Substantia nigra (tissue), 51 donors: ENCODE measurements at places on chromosomes 11 and 22.

DNA sequence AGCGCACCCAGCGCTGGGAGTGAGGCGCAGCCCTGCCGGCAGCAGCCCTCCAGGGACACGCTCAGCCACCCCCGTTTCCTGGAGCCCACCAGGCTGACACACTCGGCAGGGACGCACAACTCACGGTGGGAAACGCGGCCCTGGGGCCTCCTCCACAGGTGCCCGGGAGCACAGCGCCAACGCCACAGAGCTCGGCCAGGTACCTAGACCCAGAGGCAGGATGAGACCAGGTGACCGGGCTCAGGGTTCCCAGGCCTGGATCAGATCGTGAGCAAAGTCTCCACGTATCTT lies 18.0 kb downstream of the TUBGCP6 start:
- no peak for DNase-seq

DNA sequence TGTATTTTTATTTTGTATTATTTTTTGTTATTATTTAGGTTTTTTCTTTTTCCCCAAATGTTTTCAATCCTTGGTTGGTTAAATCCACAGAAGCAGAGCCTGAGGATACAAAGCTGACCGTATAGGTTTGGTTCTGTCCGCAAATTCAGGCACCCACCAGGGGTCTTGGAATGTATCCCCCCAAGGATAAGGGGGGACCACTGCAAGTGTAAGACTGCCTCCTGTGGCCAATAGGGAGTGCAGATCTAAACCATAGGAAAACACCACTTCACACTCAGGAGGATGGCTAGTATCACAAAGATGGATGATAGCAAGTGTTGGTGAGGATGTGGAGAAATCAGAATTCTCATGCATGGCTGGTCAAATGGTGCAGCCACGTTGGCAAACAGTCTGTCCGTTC lies 20.0 kb downstream of the CPT1A start:
- no peak for DNase-seq

DNA sequence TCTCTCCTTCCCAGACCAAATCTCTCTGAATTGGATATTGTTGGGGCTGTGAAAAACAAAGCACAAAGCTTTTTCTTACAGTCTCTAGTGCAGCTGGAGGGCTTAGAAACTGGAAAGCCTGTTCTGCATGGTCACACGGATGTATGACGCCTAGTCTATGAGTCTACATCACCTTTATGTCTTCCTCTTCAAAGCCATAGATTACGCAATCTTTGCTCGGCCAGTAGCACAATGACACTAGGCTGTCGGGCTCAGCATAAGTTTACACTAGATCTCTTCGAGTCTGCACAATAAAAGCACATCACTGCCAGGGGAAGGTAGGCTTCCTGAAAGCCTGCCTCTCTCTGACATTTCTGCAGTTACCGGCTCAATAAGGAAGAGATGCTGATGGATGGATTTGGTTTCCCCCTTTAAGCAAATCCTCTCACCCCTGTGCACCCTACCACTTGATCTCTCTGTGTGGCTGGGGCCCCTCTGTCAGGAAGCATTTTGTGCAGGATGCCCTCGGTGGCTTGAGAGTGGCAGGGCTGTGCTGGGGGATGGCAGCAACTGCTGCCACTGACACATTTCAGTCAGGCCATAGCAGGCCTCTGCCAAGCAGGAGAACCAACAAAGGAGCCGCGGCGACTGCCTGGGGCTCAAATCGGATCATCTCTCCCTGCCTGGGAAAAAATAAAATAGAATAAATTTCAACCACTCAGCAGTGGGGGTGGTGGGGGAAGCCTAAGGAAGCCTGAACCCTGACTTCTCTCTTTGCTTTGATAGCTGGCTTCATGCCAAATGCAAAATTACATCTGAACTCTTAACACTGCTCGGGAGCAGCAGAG lies 1272.8 kb downstream of the LRRC4C start:
- peak; percentile 49 for DNase-seq

- DNase-seq, result peak; percentile 61
These were observed 1.2 kb downstream of the PHLDB1 start for GRCh38 chr11:118608360-118609227.

DNA sequence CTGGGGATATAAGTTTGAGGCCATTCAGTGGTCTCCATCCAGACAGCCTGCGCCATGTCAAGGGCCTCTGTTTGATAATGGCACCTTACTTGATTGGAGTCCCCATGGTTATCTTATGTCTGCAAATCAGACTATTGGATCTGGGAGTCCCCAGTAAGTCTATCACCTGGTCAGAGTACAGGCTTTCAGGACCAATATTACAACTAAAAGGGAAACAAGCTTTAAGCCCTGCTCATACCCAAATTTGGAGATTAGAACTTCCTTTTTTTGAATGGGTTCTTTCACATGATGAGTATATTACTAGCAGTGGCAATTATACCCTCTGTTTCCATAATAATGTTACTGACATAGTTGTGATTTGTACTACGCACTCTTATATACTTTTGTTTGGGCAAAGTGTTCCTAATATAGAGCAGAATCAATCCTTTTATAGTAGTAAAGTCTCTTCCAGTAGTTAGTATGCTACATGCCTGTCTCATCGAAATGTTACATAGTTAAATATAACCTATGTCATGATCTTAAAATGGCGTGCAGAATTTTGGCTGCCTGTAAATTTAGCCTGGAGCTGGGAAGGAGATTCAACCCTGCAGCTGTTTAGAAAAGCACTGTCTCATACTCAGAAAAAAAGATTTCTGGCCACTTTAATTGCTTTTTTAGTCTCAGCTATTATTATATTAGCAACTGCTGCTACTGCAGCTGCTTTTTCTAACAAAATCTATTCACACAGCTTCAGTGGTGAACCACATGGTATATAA lies 4.9 kb downstream of the MS4A15 start:
- no peak for DNase-seq

DNA sequence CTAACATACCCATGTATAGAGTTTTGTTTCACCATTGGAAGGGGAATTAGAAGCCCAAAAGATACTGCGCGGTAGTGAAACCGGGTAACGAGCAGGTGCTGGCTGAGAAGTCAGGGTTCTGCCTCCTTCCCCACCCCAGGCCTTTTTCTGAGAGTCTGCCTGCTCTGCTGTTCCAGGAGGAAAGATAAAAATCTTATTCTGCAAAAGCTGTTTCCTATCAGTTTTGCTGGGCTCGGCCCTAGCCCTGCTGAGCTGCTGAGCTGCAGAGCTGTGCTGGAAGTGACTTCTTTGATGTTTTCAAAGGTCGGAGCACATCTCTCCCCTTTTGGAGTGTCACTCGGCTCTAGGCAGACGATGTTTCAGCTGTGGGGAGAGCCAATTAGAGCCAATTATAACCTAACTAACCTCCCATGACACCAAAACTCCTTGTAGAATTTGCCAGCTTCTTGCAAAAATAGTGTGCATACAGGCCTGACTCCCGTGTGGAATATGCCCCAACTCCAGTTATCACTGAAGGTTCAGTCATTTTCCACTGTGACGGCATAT lies 59.4 kb downstream of the SPATA19 start:
- no peak for DNase-seq

GRCh38 chr22:20962491-20962945 lies 4.5 kb upstream of the AIFM3 start:
- DNase-seq, result no peak

GRCh38 chr11:12222055-12222792 lies 111.8 kb downstream of the MICAL2 start:
- DNase-seq, result no peak

- DNase-seq, result no peak
These were observed 25.4 kb upstream of the GSTP1 start for GRCh38 chr11:67558084-67558772.

DNA sequence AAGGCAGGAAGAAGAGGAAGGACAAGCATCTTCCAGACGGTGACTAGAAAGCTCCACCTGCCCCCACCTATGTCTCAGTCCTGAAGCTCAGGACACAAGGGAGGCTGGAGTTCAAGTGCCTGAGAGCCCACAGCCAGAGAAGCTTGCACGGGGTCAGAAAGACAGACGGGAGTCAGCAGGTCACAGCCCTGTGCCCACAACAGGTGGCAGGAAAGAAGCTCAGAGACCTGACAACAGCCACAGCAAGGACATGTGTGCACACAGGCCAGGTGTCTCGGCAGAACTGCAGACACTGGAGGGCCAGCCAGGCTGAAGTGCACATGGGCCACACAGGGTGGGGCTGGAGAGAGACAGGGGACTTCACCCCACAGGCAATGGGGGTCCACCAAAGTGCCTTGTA lies 37.2 kb upstream of the MOB2 start:
- no peak for DNase-seq

GRCh38 chr11:93113824-93114223 lies 84.0 kb downstream of the SLC36A4 start:
- no peak for DNase-seq

DNA sequence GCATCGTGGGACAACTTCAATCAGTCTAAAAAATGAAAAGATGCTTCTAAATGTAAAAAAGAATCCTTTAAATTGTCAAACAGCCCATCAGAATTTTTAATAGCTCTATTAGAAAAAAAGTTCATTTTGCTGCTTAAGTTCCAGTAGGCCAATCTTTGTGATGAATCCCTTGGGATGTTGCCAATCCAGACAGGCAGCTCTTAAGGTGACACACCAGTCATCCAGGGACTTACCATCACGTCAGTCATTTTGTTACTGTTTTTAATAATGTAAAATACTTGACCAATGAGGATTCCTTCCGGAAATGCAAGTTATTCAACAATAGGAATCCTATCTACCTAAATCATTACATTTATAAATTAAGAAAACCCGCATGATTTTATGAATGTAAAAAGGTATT lies 47.8 kb upstream of the TMEM45B start:
- no peak for DNase-seq

- no peak for DNase-seq
These were observed 14.7 kb upstream of the ARHGAP8 start for GRCh38 chr22:44737406-44738346.

- DNase-seq, result no peak
These were observed 399.6 kb upstream of the RAG2 start for GRCh38 chr11:36997656-36998055.

- no peak for DNase-seq
These were observed 9.6 kb downstream of the REXO2 start for GRCh38 chr11:114448749-114449482.

GRCh38 chr22:31647523-31648320 lies 14.3 kb downstream of the PISD start:
- no peak for DNase-seq

- DNase-seq, result no peak
These were observed 72.8 kb upstream of the DDI1 start for GRCh38 chr11:103963648-103964047.

GRCh38 chr11:69956669-69957190 lies 121.4 kb upstream of the ANO1 start:
- DNase-seq, result no peak

DNA sequence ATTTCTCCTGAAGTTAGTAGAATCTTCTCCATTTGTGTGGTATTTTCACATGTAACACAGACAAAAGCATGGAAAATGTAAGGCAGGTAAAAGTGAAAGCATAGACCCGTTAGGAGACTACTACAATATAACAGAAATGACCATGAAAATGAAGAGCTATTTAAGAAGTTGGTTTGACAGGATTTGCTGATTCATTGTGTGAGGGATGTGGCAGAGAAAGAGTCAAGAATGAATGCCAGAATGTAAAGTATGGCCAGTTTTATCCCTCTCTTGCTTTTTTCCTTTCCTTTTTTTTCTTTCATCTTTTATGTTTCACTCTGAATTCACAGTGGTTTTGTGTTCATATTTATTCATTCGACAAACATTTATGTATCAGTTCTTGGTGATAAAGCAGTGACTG lies 115.9 kb downstream of the ARFGAP2 start:
- DNase-seq, result no peak

DNA sequence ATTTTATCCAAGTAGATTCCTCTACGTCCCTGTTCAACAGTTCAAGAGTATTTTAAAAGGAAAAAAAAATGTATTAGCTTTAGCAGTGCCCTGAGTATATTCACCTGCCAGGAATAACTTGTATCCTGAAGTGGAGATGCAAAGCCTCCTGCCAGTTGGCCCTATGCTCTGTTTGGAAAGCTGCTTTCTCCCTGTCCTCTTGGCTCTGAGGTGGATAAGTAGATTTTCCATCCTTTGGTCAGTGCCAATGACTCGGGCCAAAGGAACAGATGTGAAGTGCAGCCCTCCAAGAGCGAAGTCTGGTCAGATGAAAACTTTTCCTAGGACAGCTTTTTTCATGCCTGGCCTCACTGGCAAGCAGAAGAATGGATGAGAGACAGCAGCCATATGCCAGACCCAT lies 839.9 kb upstream of the TENM4 start:
- DNase-seq, result no peak

- DNase-seq, result peak; percentile 76
These were observed at the start of gene LRFN4 for GRCh38 chr11:66856496-66857233. Gene LRFN4, plus strand, starts transcription at chr11:66857064. Its CDS starts 681 bp downstream, at chr11:66857745.

GRCh38 chr22:24591286-24591830 lies 1.5 kb downstream of the LRRC75B start:
- no peak for DNase-seq

DNA sequence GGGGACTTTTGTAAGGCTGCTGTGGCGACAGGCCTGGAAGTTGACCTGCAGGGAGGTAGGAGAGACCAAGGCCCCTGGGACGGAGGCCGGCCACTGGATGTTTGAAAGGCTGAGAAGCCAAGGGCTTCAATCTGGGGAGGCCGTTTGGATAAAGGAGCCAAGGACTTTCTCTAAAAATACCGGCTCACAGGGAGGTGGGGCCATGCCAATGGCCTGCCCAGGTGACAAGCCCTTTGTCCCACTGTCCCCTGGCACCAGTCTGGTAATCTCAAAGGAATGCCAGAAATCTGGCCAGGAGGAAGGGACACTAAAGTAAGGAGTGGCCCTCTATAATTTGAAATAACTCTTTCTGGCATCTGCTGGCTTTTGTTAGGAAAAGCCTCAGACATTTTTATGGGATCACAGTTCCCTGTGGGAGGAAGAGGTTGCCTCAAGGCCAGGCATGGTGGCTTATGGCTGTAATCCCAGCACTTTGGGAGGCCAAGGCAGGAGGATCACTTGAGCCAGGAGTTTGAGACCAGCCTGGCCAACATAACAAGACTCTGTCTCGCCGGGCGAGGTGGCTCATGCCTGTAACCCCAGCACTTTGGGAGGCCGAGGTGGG lies 1.9 kb upstream of the CHKA start:
- no peak for DNase-seq

DNA sequence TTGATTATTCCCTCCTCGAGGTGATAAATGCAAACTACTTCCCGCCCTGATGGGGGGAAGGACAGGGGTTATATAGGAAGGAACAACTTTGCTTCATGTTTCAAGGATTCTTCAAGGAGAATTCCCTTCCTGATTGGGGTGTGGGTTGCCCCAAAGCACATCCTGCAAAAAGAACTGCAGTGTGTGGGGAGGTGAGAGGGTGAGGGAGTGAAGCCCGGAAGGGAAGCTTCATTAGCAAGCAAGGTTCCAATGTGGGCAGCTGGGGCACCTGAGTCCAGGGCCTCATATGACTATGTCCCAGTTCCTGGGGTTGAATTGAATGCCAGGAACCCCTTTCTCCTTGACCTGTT lies 326.0 kb downstream of the MN1 start:
- DNase-seq, result no peak

- no peak for DNase-seq
These were observed 4.2 kb downstream of the IL17REL start for GRCh38 chr22:50008151-50009040.

GRCh38 chr11:115214644-115215234 lies 289.5 kb downstream of the CADM1 start:
- no peak for DNase-seq

DNA sequence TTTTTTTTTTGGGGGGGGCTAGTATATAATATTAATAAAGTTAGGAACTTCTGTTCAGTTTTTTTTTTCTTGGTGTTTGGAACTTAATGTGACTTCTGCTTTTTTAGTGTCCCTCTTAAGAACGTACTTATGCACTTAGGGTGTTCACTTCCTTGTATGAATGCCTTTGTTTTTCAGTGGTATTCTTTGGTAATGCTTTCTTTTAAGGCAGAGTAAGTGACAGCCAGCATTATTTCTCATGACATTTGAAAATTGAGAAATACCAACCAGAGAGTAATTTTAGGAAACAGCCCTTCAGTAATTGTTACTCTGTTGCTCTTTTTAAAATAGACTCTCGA lies 2.4 kb downstream of the GRK3 start:
- no peak for DNase-seq
